Thyroid gland (tissue), 4 donors: ENCODE measurements at places on chromosomes 1 and 21. TPM values are rescaled to one million over a fixed set of nuclear protein-coding genes. Genes with fewer than 3 reads are reported as not detected.

DNA sequence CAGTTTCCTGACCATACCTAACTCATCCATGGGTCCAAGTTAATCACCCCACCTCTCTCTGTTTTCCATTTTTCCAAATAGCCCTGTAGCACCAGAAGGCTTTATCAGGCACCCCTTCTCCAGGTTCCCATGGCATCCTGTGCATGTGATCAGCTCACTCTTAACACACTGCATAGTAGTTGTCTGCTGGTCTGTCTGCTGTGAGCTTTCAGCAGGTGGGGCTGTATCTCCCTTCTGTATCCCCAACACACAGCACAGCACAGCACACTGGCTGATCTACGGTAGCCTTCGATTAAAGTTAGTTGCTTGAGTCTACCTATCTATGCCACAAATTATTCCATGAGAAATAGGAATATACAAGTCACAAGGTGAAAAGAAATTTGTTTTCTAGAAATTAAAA lies 54.3 kb upstream of the C1orf198 start:
- H3K4me3 ChIP-seq = no peak overlapping the region
- no peak for DNase-seq
- H3K4me1 ChIP-seq = no peaks in the 10 kb centered on the region
- peaks cover 15% of the 10 kb centered on the region for H3K36me3 ChIP-seq
- no peaks in the 10 kb centered on the region for H3K27me3 ChIP-seq
- no peak overlapping the region for H3K27ac ChIP-seq

- H3K36me3 ChIP-seq = peaks cover 70% of the 10 kb centered on the region
- no peaks in the 10 kb centered on the region for H3K27me3 ChIP-seq
- H3K27ac ChIP-seq = no peak overlapping the region
- DNase-seq = no peak
- H3K4me3 ChIP-seq = no peak overlapping the region
These were observed 30.2 kb downstream of the NUCKS1 start for GRCh38 chr1:205719762-205720161.

DNA sequence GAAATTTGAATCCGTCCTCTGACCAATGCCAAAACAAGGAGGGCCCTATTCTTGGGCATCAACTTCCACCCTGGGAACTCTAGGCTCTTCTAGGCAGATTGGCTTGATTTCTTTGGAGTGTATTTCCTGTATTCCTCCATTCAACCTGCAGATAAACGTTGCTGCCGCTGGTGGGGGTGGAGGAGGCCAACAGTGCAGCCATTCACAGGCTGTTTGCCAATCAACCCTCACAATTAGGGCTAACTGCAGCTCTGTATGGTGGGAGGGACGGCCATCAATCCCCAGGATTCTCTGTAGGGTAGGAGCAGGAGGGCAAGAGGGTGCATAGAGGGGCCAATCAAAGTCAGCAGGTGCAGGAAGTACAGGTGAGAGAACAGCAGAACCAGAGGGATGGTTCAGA lies 273.1 kb upstream of the PROX1 start:
- H3K36me3 ChIP-seq = no peaks in the 10 kb centered on the region
- H3K4me3 ChIP-seq = no peak overlapping the region
- H3K27ac ChIP-seq = no peak overlapping the region
- no peaks in the 10 kb centered on the region for H3K4me1 ChIP-seq

The ASTN1 gene
- 0.24 TPM for total RNA-seq

The ITLN2 gene
- not detected for total RNA-seq

The BGLAP gene
- 1.0 TPM for total RNA-seq

- H3K27ac ChIP-seq = no peak overlapping the region
- no peak for DNase-seq
- no peaks in the 10 kb centered on the region for H3K4me1 ChIP-seq
- H3K36me3 ChIP-seq = no peaks in the 10 kb centered on the region
- no peak overlapping the region for H3K4me3 ChIP-seq
These were observed 26.1 kb downstream of the NHLH2 start for GRCh38 chr1:115814685-115815398.

DNA sequence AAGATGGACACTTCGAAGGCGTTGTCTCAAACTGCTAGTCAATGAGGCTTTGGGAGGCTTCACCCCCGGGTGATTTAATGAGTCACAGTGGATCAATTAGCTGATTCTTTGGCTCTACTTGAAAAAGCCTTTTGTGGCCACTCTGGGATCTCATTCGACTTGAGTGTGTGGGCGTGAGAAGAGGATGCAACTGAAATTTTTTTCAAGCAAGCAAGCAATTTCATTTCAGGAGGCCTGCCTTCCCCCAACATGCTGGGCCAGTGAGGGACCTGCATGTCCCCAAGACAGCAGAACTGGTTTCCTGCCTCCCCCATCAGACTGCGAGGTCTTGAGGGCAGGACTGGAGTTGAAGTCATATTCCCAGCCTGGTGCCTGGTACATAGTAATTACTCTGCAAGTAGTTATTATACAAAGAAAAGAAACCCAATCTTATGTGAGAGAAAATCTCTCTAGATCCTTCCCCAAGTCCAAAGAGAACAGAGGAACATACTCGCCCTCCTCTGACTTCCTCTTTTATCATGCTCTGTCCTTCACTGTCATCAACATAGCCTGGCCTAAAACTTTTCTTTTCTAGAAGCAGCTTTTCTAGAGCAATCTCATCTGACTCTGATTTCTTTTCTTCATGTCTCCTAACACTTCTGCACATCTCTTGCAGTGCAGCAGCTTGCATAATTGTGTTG lies 22.7 kb downstream of the SYT6 start:
- no peak for DNase-seq
- H3K4me3 ChIP-seq = no peak overlapping the region
- H3K27me3 ChIP-seq = no peaks in the 10 kb centered on the region
- H3K27ac ChIP-seq = no peak overlapping the region

DNA sequence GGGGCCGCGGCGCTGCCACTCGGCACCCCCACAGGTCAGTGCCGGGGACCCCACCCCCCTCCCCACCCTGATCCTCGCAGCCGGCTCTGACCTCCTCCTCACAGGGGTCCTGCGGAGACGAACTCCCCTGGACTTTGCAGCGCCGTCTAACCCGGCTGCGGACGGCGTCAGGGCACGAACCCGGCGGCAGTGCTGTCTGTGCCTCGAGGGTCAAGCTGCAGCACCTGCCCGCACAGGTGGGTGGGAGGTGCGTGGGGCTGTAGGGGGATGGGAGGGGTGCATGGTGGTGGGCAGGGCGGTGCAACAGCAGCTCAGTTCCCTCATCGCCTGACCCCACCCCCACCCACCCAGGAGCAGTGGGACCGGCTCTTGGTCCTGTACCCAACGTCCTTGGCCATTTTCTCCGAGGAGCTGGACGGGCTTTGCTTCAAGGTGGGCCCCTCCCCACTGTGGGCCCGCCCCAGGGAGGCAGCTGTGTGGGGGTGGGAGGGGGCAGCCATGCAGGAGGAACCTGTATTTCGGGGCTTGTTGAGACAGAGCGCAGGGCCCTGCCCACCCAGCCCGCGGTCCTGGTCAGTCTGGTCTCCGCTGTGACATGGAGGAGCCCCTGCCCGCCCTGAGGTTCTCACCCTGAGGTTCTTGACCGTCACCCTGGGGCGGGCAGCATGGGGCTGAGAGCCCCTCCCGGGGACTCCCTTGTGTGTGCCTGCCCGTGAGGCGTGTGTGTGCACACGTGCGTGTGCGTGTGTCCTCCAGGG lies 4.9 kb downstream of the PLEKHN1 start:
- peaks cover 11% of the 10 kb centered on the region for H3K4me1 ChIP-seq
- no peaks in the 10 kb centered on the region for H3K36me3 ChIP-seq
- no peak overlapping the region for H3K4me3 ChIP-seq
- DNase-seq = no peak
- no peak overlapping the region for H3K27ac ChIP-seq

The IKBKE gene
- 4.7 TPM for total RNA-seq

The HEYL gene
- 9.3 TPM for total RNA-seq

DNA sequence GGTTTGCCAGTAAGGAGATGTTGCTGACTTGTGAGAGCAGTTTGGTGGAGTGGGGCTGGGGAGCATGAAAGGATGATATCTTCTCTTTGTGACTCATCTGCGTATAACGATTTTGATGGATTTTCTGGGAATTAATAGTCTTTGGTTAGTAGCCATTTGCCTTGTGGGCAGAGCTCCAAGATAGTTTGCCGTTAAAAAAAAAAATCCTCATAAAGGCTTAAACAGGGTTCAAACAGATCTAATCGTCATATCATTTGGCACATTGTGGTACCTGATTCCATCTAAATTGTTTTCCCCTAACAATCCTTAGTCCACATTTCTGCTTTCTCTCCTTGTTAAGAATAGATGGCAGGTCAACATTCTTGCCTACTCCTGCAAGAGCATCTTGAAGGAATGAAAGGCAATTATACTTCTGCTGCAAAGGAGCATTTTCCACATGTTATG lies 168.0 kb downstream of the PPP1R12B start:
- no peaks in the 10 kb centered on the region for H3K27me3 ChIP-seq
- no peak overlapping the region for H3K27ac ChIP-seq

DNA sequence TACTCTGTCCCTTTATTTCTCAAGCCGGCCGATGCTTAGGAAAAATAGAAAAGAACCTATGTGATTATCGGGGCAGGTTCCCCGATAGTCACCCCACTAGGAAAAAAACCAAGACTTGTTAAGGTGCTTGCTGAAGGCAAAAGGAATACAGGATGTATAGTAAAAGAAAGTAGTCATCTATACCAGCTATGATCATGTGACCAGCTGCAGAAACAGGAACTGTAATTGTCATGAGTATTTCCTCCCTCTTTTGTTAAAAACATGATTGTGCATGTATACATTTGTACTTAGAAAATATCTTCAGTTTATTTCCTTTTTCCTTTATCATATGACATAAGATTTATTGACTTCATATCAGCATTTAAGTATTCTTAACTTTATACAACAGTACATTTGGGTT lies 30.5 kb downstream of the PIGK start:
- no peak overlapping the region for H3K27ac ChIP-seq
- H3K4me1 ChIP-seq = no peaks in the 10 kb centered on the region
- H3K4me3 ChIP-seq = no peak overlapping the region
- no peak for DNase-seq
- H3K36me3 ChIP-seq = no peaks in the 10 kb centered on the region
- no peaks in the 10 kb centered on the region for H3K27me3 ChIP-seq

- H3K4me3 ChIP-seq = peak overlapping the region; percentile 63
- no peaks in the 10 kb centered on the region for H3K27me3 ChIP-seq
- peak overlapping the region; percentile 92 for H3K27ac ChIP-seq
- peaks cover 36% of the 10 kb centered on the region for H3K36me3 ChIP-seq
These were observed 788 bp upstream of the TXNIP start for GRCh38 chr1:145997016-145997717.

GRCh38 chr1:160767395-160768294 lies 28.3 kb upstream of the LY9 start:
- H3K27me3 ChIP-seq = no peaks in the 10 kb centered on the region
- no peaks in the 10 kb centered on the region for H3K36me3 ChIP-seq
- no peak overlapping the region for H3K27ac ChIP-seq

DNA sequence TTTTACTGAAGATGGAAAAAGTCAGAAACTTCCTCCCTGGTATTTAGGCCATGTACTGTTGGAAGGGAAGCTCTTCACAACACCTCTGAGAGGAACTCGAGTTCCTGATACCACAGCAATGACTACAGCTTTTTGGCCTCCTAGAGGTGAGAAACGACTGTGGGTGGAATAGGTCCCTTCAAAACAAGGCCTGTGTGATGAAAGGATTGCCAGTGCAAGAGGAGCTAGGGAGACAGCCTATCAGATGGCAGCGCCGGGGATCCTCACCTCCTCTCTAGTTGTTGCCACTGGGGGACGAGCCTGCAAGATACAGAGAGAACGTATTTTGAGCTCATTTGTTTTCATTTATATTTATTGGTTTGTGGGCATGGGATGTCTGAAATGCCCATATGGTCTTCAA lies 187.8 kb upstream of the KCND3 start:
- H3K4me3 ChIP-seq = no peak overlapping the region
- H3K4me1 ChIP-seq = no peaks in the 10 kb centered on the region
- H3K36me3 ChIP-seq = no peaks in the 10 kb centered on the region
- no peak overlapping the region for H3K27ac ChIP-seq
- H3K27me3 ChIP-seq = no peaks in the 10 kb centered on the region

The SYPL2 gene
- total RNA-seq = 9.6 TPM

The KCNJ15 gene
- 71.2 TPM for total RNA-seq

- H3K4me1 ChIP-seq = no peaks in the 10 kb centered on the region
- H3K27ac ChIP-seq = no peak overlapping the region
- no peak for DNase-seq
- H3K4me3 ChIP-seq = no peak overlapping the region
- no peaks in the 10 kb centered on the region for H3K27me3 ChIP-seq
- no peaks in the 10 kb centered on the region for H3K36me3 ChIP-seq
These were observed 146.8 kb downstream of the PAPPA2 start for GRCh38 chr1:176609556-176610408.

The TRIM63 gene
- 0.39 TPM for total RNA-seq

The ASB17 gene
- total RNA-seq = not detected

GRCh38 chr1:14699620-14700019 lies 101.1 kb downstream of the KAZN start:
- peak; percentile 60 for DNase-seq
- no peaks in the 10 kb centered on the region for H3K27me3 ChIP-seq
- peaks cover 17% of the 10 kb centered on the region for H3K4me1 ChIP-seq
- no peaks in the 10 kb centered on the region for H3K36me3 ChIP-seq

DNA sequence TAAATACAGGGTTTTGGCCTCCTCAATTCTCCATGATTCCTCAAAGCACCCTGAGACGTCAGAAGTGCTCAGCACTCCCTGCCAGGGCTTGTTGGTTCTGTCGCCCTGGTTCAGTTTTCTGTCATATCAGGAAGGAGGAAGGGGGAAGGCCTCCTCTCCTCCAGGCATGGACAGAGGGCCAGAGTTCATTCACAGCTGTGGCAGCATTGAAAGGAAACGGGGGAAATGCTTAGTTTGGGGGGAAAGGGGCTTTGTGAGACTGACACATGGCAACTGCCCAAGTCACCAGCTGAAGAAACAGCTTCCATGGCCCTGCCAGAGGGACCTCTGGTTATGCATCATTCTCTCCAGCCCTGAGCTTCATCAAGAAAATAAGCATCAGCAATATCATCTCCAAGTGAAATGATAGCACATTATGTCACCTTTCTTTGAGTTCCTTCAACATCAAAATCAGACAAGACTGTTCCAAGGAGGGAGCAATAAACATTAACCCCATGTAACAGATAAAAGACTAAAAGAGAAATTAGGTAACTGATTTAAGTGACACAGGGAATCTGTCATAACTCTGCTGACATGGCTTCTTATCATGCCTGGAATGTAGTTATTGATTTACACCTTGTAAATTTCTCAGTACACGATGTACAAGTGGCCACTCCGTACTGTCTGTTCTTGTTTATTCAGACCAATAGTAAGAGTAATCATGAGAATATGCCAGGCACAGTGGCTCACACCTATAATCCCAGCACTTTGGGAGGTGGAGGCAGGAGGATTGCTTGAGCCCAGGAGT lies 103.2 kb upstream of the SLC25A33 start:
- no peak overlapping the region for H3K27ac ChIP-seq
- H3K36me3 ChIP-seq = no peaks in the 10 kb centered on the region
- no peak for DNase-seq

GRCh38 chr1:41192456-41193178 lies 49.5 kb downstream of the SCMH1 start:
- H3K27ac ChIP-seq = no peak overlapping the region
- H3K4me3 ChIP-seq = no peak overlapping the region
- no peaks in the 10 kb centered on the region for H3K4me1 ChIP-seq
- no peaks in the 10 kb centered on the region for H3K36me3 ChIP-seq
- H3K27me3 ChIP-seq = no peaks in the 10 kb centered on the region
- DNase-seq = no peak

The GJA5 gene
- total RNA-seq = 5.7 TPM

The CELA2A gene
- not detected for total RNA-seq

GRCh38 chr1:116389686-116390085 lies 16.6 kb downstream of the ATP1A1 start:
- peak overlapping the region; percentile 75 for H3K27ac ChIP-seq
- H3K4me1 ChIP-seq = peaks cover 26% of the 10 kb centered on the region
- DNase-seq = no peak

- no peaks in the 10 kb centered on the region for H3K36me3 ChIP-seq
- H3K27me3 ChIP-seq = no peaks in the 10 kb centered on the region
- no peak overlapping the region for H3K27ac ChIP-seq
- H3K4me3 ChIP-seq = no peak overlapping the region
- H3K4me1 ChIP-seq = no peaks in the 10 kb centered on the region
These were observed 39.6 kb downstream of the MORN1 start for GRCh38 chr1:2351723-2352122.
